Effector memory CD8-positive, alpha-beta T cell (primary cell): ENCODE measurements at places on chromosomes 16 and 17.

GRCh38 chr16:20833086-20833485 is 26.8 kb downstream of the REXO5 start:
- no peak for DNase-seq

GRCh38 chr16:17448640-17449638 is 21.8 kb downstream of the XYLT1 start:
- peak; percentile 51 for DNase-seq

DNA sequence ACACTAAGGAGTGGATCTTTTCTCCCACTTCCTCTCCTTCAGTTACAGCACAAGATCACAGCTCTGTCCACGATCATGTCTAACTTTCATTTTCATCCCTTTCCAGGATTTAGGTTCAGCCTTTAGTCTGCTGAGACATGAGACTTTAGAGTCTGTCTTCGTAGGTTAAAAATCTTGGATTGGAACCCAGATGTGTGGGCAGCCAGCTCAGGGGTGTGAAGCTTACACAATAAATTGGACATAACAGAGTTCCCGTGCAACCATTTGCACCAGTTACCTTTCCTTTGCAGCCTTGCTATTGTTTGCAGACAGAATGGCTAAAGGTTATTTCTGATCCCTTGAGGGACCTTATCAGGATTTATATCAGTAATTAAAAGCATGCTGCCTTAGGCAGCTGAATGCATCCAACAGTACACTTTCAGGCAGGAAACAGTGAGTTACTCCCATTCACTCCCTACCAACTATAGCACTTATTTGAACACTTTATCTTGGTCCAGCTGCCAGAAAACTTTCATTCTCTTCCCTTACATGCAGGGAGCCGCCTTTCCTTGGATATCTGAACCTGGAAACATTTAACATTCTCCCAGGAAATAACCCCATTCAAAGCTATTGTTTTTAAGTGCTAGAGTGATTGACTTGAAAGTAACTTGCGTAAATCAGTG is 87.3 kb downstream of the TMEM100 start:
- no peak for DNase-seq

GRCh38 chr17:59361916-59362810 is 30.7 kb downstream of the YPEL2 start:
- no peak for DNase-seq

DNA sequence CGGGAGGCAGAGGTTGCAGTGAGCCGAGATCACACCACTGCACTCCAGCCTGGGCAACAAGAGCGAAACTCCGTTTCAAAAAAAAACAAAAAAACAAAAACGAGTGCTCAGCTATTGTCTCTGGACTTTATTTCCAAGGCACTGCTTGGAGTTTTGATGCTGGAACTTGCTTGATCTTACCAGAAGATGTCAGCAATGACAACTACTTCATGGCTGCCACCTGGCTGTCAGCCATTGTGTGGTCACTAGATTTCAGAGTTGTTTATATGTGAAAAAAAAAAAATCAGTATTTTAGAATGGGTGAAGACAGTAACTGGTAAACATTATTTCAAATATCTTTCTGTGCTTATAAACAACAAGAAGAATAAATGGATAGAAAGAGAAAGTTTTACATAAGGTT is 26.3 kb upstream of the OR4D1 start:
- peak; percentile 25 for DNase-seq

DNA sequence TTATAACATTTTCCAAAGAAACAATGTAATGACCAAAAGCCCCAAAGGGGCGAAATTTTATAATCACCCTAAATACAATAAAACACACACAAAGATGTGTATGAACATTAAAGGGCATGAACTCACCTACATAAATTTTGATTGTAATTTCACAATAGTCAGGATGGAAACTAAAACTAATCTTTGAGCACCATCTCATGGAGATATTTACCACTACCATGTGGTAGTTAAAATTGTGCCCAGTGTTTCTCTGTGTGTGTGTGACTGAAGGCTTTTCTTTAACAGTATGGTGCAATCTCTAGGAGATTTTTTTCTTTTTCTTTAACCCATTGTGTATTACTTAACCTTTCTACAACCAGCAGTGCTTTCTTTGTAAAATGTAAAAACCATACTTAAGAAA is 19.7 kb upstream of the MEIOC start:
- no peak for DNase-seq

DNA sequence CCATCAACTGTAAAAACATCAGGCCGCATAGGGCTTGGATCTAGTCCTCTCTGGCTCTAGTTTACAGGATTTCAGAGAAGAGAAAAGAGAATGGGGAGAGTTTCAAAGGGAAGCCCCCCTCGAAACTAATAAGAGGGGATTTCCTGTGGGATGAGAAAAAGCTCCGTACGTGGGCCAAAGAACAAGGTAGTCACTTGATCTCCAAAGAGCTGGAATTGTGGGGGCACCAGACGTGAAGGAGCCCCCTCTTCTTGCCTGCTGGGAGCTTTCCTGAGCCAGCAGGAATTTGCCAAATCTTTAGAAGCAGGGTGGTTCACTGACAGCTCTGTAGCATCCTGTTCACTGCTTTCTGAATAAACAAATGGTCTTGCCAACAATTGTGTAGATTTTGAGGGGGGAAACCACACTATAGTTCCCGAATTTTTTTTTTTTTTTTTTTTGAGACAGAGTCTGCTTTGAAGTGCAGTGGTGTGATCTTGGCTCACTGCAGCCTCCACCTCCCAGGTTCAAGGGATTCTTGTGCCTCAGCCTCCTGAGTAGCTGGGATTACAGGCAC is 7.0 kb upstream of the TMIGD1 start:
- DNase-seq, result no peak

DNA sequence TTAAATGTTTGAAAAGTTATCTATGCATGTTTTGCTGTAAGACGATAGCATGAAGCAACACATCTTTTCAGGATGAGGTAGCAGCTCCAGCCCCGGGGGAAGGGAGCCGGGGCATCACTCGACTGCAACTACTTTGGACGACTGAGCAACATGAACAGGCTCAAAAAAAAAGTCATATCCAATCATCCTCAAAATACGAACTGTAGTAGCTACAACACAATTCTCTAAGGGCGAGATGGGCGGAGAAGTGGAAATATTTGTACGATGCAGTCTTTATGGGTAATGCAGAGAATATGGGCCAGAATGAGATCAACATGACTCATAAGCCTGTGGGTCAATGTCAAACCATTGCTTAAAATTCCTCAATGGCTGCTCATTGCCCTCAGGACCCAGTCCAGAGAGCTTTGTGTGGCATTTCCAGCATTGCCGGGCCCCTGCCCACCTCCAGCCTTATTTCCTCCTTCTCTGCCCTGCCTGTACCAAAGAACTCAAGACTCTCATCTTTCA is 17.7 kb upstream of the SMURF2 start:
- DNase-seq, result no peak

- DNase-seq, result no peak
Measured at GRCh38 chr16:53034306-53034705, 18.4 kb downstream of the CHD9NB start.

- no peak for DNase-seq
Measured at GRCh38 chr17:42653179-42654124, 5.6 kb upstream of the TUBG2 start.

GRCh38 chr16:50685462-50686063 is 4.5 kb upstream of the SNX20 start:
- DNase-seq, result no peak

GRCh38 chr16:72203401-72203800 is 31.4 kb upstream of the PMFBP1 start:
- DNase-seq, result no peak

DNA sequence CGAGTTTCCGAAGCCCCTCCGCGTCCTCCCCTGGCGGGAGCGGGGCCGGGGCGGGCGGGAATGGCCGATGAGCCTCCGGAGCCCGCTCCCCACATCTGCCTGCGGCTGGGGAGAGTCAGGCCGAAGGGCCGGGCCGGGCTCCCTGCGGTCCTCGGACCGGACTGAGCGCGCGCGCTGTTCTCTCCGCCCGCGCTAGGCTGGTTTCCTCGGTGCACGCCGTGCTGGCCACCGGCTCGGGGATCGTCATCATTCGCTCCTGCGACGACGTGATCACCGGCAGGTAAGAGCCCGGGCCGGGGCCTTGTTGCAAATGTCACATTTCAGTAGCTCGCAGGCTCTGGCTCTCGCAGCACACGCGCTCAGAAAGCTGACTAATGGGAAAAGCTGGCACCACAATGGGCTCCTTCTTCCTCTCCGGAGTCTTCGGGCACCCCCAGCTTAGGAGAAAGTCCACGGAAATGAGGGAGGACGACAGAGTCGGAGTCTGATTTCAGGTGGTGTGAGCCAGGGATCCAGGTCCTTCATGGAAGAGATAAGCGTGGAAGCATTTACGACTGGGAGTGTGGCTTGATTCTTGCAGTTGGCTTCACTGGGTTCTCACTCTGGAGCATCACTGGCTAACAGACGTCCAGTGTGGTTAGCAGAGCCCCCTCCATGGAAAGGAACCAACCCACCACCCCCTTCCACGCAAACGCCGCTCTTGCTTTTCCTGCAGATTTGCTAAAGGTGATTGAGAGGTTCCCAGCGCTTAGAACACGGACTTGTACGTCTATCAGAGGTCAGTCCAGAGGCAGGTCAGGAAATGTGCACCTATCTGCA is 715 bp downstream of the TLCD3A start:
- no peak for DNase-seq

- DNase-seq, result no peak
Measured at GRCh38 chr17:41672153-41672552, 16.5 kb upstream of the EIF1 start.

- no peak for DNase-seq
Measured at GRCh38 chr17:79043191-79043930, 19.4 kb downstream of the C1QTNF1 start.

- DNase-seq, result no peak
Measured at GRCh38 chr16:66003201-66003600, 363.3 kb upstream of the CDH5 start.

DNA sequence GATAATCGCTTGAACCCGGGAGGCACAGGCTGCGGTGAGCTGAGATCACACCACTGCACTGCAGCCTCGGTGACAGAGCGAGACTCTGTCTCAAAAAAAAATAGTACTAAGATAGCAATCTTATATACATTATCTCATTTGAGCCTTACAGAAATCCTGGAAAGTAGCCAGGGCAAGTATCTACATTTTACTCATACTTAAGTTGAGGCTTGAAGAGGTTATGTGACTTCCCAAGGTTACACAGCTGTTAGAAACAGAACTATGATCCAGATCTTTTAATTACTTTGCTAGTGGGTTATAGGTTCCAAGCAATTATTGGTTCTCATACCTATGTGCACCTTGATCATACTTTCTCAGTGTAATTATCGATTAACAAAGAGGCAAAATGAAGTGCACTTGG is 15.4 kb downstream of the C17orf78 start:
- no peak for DNase-seq

DNA sequence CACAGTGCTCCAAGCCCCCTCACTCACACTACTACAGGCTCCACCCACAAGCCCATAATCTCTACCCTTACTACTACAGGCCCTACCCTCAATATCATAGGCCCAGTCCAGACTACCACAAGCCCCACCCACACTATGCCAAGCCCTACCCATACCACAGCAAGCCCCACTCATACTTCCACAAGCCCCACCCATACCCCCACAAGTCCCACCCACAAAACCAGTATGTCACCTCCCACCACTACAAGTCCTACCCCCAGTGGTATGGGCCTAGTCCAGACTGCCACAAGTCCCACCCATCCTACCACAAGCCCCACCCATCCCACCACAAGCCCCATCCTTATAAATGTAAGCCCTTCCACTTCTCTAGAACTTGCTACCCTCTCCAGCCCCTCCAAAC is 13.8 kb downstream of the RIPOR1 start:
- peak; percentile 79 for DNase-seq

GRCh38 chr17:55228683-55229192 is 36.0 kb upstream of the HLF start:
- DNase-seq, result no peak

DNA sequence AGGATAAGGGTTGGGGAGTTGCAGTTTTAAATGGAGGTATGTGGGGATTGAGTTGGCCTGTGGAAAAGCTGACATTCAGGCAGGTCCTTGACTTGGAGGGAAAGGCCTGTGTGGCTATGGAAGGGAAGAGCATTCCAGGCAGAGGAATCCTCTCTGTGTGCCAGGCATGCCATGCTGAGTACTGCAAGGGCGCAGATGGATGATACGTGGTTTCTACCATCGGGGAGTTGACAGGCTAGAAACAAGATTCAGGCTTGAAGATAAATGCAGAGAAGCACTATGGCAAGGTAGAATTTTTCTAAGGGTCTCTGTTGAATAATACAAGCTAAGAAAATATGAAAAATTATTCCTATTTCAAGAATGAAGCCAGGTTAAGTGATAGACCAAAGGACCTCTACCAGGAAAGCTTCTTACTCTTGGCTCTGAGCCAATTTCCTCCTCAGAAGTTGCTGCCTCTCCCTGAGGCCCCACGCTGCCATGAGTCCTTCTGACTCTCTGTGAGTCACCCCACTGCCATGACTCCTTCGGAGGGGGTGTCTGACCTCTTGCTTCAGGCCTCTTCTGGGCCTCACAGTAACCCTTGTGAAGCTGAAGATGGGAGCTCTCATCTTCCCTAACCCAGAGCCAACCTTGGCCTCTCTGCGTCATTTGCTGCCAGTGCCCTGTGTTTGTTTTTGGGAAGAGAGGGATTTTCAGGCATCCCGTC is 75.8 kb downstream of the WNT3 start:
- DNase-seq, result no peak

DNA sequence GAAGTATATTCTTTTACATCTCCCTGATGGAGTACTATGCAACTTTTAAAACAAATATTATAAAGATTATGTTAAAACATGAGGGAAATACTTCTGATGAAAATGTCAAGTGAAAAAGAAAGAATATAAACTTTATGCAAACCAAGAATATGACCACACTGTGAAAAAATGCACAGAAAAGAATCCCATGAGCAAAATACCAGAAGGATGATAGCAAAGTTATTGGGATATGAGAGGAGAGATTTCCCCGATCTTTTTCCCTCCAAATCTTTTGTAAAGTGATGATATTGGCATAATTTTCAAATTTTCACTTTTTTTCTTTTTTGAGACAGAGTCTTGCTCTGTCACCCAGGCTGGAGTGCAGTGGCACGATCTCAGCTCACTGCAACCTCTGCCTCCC is 36.6 kb upstream of the SMURF2 start:
- no peak for DNase-seq

DNA sequence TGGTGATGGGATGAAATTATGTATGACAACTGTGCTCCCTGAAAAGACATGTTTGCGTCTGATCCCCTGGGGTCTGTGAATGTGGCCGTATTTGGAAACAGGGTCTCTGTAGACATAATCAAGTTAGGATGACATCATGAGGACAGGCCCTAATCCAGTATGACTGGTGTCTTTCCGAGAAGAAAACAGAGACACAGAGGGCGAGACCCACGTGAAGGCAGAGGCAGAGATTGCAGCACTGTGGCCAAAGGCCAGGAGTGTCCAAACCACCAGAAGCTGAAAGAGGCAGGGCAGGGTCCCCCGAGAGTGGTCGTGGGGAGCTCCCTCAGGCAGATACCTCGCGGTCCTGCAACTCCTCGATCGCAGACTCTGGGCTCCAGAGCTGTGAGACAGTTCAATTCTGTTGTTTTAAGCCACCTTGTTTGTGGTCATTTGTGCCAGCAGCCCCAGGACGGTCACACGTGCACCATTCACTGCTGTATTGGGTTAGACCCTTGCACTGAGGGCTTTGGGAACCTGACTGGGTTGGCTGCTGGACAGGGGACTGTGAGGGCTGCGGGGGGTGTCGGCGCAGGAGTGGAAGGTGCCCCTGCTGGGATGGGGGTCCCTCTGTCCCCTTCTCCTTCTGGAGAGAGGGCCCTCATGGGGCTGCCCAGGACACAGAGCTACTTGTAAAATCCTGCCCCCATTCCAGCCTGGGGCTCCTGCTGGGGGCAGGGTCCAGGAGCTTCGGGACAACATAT is 27.7 kb downstream of the METRNL start:
- DNase-seq, result no peak
